ENCODE measurements at places on chromosomes 13 and 19.

DNA sequence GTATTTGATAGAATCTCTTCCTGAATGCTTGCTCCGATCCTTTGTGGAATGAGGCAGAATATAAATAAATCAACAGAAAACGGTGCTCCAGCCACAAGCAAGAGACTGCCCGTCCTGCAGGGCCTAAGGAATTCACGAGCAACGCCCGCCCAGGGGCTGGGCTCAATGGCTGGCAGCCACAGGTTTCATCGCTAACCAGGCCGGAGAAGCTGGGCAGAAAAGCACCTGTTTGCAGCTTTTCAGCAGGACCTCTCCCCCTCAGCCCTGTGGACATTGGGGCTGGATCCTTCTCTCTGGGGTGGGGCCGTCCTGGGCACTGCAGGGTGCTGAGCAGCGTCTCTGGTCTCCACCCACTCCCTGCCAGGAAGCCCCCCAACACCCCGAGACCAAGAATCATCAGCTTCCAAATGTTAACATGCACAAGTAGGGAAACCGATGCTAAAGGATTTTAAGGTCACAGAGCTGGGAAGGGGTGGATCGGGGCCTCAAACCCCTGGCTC lies 102.5 kb downstream of the GADD45B start:
- DNase-seq = no peak

- DNase-seq = no peak
These were observed 4.4 kb upstream of the TEKTIP1 start for GRCh38 chr19:3534375-3535234.

- no peak for DNase-seq
These were observed 125.0 kb upstream of the NBEA start for GRCh38 chr13:34816908-34817665.

DNA sequence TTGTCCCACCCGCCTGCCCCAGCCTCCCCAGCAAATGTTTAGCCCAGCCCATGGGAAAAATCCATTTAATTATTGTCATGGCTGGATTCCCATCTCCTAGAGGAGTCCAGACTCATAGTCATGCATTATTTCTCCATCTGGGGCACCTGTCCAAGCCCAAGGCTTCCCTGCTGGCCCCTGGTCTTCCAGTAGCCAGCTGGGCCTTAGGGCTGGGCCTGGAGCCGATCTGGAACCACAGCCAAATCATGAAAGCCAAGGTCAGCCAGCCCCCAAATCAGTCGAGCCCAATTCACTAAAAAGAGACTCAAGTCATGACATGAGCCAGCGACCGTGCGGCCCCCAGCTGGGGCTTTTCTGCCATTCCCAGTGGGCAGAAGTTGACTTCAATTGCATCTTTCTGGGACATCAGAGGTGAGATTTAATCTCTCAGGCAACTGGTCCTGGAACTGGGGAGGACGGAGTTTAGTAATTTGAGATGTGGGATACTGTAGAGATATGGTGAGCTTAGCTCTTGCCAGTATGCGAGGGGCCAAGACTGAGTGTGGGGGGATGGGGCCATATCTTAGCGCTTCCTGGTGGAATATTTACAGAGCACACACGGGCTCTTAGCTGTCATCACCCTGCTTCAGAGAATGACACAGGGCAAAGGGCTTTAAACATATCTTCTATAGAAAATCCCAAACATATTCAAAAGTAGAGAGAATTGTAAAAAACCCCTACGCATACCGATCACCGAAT lies 9.4 kb upstream of the PGLYRP2 start:
- DNase-seq = no peak

GRCh38 chr19:43779820-43780219 lies 953 bp downstream of the KCNN4 start:
- DNase-seq = peak; percentile 70

DNA sequence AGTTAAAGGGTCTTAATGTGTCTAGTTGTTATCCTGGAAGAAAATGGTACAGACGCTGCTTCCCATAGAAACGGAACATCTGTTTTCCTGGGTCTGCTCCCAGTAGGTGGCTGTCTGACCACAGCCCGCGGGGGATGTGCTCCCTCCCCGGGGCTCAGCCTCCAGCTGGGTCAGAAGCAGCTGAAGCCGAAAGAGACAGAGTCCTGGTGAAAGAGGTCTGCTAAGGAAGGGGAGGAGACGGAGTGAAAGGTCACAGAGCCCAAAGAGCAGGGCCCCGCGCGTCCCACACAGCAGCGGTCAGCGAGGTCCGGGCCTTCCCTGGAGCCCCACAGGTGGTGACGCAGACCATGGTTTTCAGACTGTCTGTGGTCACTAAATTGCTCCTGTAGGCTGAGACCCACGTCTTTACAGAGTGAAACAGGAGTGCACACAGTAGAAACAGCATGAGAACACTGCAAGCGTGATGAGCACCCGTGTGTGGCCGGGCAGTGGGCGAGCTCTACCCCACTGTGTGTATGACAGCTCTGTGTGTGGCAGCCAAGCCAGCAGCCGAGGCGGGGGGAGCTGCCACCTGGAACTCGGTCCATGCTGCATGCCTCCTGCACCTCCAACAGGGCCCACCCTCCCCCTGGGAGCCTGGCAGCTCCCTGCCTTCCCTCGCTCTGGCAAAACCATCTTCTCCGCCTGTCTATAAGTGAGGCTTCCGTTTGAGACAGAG lies 52.0 kb upstream of the C13orf46 start:
- DNase-seq = peak; percentile 66

GRCh38 chr19:52935434-52935833 lies 12.2 kb upstream of the ZNF888 start:
- peak; percentile 83 for DNase-seq

DNA sequence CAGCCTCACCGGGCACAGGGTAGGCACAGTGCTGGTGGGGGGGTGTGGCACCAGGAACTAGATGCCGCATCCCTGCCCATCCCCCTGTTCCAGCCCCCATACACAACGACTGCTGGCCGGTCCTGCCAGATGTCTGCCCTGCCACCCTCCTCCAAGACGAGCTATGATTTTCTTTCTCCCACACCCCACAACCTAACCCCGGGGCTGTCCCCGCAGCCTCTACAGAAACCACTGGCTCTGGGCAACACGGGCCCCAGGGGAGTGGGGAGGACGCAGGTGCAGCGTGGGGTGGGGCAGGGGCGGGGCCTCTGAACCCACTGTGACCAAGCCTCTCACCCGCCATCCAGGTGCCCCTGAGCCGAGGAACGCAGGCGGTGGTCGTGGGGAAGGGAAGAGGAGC lies 15.5 kb downstream of the PGLS start:
- no peak for DNase-seq

DNA sequence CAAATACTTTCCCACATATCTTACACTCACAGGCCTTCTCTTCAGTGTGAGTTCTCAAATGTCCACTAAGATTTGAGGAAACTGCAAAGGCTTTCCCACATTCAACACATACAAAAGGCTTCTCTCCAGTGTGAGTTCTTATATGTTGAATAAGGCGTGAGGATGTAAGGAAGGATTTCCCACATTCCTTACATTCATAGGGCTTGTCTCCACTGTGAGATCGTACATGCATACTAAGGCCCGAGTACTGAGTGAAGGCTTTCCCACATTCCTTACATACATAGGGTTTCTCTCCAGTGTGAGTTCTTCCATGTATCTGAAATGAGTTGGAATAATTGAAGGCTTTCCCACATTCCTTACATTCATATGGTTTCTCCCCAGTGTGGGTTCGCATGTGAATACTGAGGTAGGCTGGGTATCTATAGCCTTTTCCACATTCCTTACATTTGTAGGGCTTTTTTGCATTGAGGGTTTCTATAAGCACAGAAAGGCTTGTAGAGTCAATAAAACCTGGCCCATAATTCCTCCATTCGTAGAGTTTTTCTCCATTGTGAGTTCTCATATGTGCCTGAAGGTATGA lies 9.6 kb downstream of the ZNF426 start:
- peak; percentile 41 for DNase-seq

- DNase-seq = peak; percentile 72
These were observed at the start of gene ZBTB32 for GRCh38 chr19:35704218-35704617. Gene ZBTB32, plus strand, starts transcription at chr19:35704558. Its CDS starts 10,069 bp downstream, at chr19:35714627.

DNA sequence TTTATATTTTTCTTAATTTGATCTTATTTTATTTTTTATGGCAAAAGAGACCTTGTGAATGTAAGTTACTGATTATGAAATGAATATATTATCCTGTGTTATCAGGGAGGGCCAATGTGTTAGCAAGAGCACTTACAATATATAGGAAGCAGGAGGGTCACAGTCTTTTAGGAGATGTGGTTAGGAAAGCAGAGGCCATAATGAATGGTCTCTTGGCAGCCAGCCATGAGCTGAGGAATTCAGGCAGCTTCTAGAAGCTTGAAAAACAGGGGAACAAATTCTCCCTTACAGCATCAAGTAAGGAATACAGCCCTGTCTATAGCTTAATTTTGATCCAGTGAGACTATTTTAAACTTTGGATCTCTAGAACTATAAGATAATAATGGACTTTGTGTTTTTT lies 2374.6 kb downstream of the PCDH9 start:
- DNase-seq = peak; percentile 1

DNA sequence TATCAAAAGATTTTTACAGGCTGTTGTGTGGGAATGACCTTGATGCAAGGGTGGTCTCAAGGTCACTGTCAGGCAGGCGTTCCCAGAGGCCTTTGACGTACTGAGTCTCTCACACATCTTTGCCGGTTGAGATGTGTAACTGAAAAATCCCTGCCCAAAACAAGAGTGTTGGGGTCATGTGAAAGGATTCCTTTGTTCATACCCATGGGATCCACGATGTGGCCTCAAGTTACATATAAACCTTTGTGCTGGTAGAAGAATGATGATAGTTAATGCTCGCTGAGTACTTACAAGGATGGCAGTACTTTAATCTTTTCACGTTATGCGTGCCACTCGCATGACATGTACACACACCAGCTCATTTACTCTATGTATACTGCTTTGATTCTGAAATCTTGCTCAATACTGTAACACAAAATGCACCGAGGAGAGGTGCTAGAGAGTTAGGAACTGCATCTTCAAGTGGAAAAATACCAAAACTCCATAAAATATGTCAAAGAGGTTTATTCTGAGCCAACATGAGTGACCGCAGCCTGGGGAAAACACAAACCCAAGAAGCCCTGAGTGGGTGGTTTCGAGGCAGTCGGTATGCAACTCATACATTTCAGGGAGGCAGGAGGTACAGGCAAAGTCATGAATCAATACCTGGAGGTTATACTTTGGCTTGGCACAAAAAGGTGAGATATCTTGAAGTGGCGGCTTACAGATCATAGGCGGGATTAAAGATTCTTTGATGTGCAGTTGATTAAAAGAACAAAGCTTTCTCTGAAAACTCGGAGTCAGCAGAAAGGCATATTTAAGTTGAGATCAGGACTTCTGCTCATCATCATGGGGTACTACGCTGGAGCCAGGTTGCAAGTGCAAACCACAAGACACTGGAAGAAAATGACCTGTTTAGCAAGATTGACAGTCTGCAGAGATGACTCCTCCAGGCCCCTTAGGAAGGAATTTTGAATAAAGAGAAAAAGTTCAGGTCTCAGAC lies 87.4 kb upstream of the ARHGEF7 start:
- no peak for DNase-seq

DNA sequence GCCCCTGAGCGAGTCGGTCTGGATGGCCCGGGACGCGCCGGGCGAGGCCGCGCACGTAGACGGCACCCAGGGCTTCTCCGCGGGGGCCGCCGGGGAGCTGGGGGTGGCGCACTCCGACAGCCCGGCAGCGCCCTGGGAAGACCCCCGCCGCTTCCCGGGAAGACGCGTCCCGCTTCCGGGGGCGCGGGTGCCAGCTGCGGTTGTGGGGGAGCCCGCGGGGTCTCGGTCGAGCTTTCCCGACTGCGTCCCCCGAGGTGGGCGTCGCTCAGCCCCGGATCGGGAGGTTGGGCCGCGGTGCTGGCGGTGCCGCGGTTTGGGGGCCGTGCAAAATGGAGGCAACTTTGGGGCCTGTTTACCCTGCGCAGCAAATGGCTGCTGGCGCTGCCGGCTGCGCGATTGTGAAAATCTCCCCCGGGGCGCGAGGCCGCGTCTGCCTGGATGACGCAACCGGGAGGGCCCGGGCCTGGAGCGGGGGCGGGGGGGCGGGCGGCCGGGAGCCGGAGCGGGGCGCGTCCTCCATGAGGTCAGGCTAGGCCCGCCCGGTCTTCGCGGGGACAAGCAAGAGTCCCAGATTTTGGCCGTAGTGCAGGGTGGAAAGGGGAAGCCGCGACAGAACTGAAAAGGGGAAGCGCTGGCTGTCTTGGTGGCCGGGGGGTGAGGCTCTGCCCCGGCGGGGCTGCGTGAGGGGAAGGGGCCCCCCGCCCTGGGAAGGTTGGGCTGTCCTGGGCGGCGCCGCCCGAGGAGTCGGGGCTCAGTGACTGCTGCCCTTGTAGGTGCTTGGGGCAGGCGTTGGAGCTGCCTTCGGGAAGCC lies 11.3 kb downstream of the PEAK3 start:
- DNase-seq = peak; percentile 94

- DNase-seq = peak; percentile 75
These were observed 1.5 kb downstream of the ILF3 start for GRCh38 chr19:10655457-10656312.

GRCh38 chr13:97878431-97879375 lies 74.8 kb upstream of the IPO5 start:
- DNase-seq = no peak

- no peak for DNase-seq
These were observed 371.5 kb downstream of the ZNF536 start for GRCh38 chr19:30743702-30744101.

GRCh38 chr19:42279902-42280814 lies 11.1 kb downstream of the CIC start:
- peak; percentile 92 for DNase-seq

- peak; percentile 60 for DNase-seq
These were observed 11.1 kb upstream of the NANOS3 start for GRCh38 chr19:13865571-13866462.

DNA sequence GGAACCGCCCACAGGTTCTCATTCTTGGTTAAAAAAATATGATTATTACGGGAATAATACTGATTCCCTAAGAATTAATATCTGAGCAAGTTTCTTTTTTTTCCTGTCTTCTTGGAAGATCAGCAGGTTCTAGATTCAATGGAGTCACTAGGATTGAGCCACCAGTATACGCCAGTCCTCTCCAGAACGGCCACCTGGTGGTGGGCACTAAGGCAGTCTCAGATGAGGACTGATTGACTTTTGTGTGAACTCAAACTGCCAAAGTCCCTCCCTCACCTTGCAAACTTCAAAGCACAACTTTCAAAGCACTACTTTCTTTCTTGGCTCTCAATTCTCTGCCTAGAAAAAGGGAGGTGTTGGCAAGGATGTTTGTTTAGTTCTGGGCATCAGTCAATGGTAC lies 33.3 kb upstream of the ALOX5AP start:
- no peak for DNase-seq

DNA sequence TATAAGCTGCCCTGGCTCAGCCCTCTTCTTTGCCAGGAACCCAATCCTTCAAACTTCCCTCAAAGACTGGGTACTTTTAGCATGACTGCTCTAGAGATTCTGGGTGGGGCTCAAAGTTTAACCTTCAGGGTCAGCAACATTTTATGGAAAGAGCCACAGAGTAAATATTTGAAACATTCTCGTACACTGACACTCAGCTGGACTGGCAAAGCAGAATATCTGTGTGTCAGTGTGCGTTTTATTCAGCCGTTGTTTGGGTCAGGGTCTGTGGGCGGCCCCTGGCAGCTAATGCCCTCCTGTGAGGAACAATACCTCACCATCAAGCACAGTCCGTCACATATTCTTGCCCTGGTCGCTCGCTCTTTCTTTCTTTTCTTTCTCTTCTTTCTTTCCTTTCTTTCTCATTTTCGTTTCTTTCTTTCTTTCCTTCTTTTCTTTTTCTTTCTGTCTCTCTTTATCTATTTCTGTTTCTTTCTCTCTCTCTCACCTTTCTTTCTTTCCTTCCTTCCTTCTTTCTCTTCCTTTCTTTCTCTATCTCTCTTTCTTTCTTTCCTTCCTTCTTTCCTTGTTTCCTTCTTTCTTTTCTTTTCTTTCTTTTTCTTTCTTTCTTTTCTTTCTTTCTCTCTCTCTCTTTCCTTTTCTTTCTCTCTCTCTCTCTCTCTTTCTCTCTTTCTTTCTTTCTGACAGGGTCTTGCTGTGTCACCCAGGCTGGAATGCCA lies 10.7 kb downstream of the DPRX start:
- no peak for DNase-seq

- no peak for DNase-seq
These were observed 114.8 kb downstream of the KATNAL1 start for GRCh38 chr13:30192320-30193093.

All from NB4 (cell line).